Activated naive CD8-positive, alpha-beta T cell treated with anti-CD3 and anti-CD28 coated beads, Interleukin-2, amount 10 ng/mL, durations not matched to agents 7 days and 5 days (primary cell): ENCODE measurements at places on chromosomes 11 and 22. TPM values are rescaled to one million over a fixed set of nuclear protein-coding genes. Genes with fewer than 3 reads are reported as not detected.

DNA sequence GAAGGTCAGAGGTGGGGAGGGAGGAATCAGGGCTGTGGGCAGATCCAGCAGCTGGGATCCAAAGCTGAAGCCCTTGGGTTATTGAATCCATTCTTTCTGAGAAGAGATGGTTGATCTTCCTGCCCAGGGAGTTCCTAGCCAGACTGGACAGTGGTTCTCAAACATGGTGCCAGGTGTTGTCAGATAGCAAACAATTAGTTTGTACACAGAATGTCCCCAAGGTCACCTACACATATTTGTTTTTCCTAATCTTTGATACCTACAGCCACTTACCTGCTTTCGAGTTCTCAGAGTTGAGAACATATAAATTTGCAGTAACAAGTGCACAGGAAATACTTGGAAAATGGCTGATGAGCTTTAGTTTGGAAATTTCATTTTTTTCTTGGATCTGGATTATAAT, 54.5 kb downstream of the BMAL1 start:
- H3K27ac ChIP-seq, result no peak overlapping the region
- H3K27me3 ChIP-seq, result no peaks in the 10 kb centered on the region
- no peak overlapping the region for H3K4me3 ChIP-seq
- H3K4me1 ChIP-seq, result peaks cover 35% of the 10 kb centered on the region

OR52E8 gene
- not detected for total RNA-seq

IGLL5 gene
- total RNA-seq, result not detected

TTC9C gene
- 56.4 TPM for total RNA-seq

DNA sequence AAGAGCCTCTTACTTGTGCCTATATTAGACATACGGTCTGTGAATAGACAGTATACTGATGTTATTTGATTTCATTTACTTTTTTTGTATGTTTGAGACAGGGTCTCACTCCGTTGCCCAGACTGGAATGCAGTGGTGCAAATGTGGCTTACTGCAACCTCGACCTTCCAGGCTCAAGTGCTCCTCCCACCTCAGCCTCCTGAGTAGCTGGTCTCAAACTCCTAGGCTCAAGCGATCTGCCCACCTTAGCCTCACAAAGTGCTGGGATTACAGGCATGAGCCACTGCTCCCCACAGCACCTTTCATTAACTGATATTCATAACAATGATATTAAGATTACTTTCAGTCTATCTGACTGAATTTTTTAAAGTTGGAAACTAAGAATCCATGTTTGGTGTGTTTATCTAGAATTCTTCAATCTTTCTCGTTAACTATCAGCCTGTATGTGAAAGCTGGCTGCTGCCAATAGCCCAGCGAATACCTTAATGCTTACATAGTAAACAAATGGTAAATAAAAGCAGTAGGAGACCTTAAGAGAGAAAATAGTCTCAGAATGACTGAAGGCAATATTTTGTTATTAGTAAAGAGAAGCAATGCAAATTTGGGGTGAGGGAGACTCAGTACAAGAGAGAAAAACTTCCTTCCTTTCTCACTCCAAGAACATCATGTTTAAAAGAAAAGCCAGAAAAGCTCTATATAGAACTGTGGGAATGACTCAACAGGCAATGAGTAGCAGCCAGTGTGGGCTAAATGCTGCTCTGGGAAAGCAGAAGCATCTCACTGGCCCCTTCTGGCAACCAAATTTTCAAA, 101.9 kb downstream of the MRTFA start:
- peak overlapping the region; percentile 86 for H3K4me3 ChIP-seq
- H3K27me3 ChIP-seq, result no peaks in the 10 kb centered on the region
- peak overlapping the region; percentile 88 for H3K27ac ChIP-seq

- DNase-seq, result no peak
- H3K4me1 ChIP-seq, result peaks cover 9% of the 10 kb centered on the region
- H3K27ac ChIP-seq, result no peak overlapping the region
- no peaks in the 10 kb centered on the region for H3K27me3 ChIP-seq
- no peak overlapping the region for H3K4me3 ChIP-seq
- peaks cover 13% of the 10 kb centered on the region for H3K36me3 ChIP-seq
Observed at GRCh38 chr11:126293726-126294125, 10.1 kb upstream of the DCPS start.

DNA sequence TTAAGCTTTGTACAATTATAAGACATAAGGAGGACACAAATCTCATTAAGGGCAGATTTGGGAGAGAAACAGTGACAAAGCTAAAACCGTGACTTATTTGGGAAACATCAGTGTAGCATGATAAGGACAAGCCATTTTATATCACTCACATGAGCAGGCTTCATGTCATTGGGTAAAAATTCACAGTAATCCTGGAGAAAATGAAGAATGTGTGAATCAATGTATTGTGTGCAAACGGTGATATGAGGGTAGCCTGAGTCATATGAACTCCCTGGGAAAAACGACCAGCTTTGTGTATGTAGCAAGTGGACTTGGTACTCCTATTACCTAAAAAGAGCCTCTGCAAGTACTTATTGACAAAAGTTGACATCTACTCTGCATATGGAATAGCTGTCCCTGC, 6.0 kb upstream of the TRIM34 start:
- peaks cover 6% of the 10 kb centered on the region for H3K4me1 ChIP-seq
- peaks cover 18% of the 10 kb centered on the region for H3K36me3 ChIP-seq
- H3K27me3 ChIP-seq, result no peaks in the 10 kb centered on the region
- no peak overlapping the region for H3K27ac ChIP-seq
- H3K4me3 ChIP-seq, result no peak overlapping the region

- no peaks in the 10 kb centered on the region for H3K36me3 ChIP-seq
- no peak for DNase-seq
- no peak overlapping the region for H3K4me3 ChIP-seq
- no peak overlapping the region for H3K27ac ChIP-seq
Observed at GRCh38 chr11:15800111-15800800, 556.1 kb downstream of the SOX6 start.

STIP1 gene
- 218 TPM for total RNA-seq

DNA sequence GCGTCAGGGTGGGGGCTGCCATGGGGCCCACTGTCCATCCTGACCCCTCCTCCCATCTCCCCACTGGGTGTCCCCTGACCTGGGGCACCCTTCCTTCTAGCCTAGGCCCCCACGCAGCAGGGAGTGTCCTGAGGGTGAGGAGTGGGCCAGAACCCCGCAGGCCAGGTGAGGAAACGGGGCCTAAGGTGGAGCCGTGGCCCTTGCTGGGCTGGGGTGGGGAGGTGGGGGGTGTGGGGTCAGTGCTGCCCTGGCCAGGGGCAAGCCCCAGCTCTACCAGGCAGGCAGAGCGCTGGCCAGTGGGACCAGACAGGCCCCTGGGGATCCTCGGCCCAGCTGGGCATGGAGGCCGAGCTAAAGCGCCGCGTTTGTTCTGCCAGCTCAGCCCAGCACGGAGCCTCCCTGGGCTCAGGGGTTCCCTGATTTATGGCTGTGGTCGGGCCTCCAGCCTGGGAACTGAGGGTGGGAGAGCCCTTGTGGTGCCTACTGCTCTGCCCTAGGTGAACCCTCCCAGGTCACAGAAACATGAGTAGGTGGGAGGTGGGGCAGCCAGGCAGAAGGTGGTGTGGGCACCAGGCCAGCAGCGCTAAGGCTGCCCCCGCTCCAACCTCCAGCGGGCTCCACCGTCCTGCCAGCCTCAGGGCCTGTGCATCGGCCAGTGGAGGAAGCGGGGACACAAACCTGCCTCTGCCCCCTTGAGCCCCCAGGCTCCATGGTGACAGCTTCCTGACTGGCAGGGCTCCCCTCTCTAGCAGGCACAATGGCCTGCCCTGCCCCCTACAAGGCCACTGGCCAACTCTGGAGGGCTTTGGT, 22.4 kb downstream of the TRMU start:
- H3K4me3 ChIP-seq, result no peak overlapping the region
- H3K4me1 ChIP-seq, result peaks cover 1% of the 10 kb centered on the region
- peaks cover 3% of the 10 kb centered on the region for H3K27me3 ChIP-seq

GRCh38 chr11:18749681-18750319, 23.8 kb upstream of the IGSF22 start:
- no peak overlapping the region for H3K4me3 ChIP-seq
- H3K27ac ChIP-seq, result no peak overlapping the region
- H3K36me3 ChIP-seq, result no peaks in the 10 kb centered on the region
- H3K27me3 ChIP-seq, result peaks cover 8% of the 10 kb centered on the region
- no peak for DNase-seq

DNA sequence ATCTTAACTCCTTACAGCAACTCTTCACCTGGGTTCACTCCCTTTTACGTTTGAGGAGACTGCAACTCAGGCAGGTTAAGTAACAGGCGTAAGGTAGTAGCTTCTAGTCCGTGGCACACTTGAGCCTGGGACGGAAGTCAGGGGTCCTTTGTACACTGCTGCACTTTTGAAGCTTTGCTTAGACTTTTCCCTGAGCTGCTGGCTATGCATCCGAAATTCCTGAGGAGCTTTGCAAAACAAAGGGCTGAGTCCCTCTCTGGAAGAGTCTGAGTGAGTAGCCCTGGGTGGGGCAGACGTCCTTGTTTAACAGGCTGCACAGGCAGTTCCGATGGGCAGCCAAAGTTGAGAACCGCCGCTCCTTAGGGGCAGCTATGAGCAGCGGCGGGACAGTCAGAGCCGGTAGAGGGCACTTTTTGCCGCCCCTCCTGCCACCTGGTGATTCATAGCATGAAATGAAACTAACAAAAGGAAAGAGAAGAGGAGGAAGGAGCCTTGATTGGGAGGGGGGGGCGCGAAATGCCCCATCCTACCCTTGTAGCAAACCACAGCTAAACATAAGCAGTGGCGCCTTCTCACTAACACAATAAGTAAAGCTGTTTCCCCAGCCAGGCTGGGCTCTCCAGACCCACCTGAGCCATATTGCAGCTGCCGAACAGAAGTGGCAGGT, 1.4 kb downstream of the TMEM109 start:
- H3K36me3 ChIP-seq, result peaks cover 11% of the 10 kb centered on the region
- peaks cover 43% of the 10 kb centered on the region for H3K4me1 ChIP-seq
- peak overlapping the region; percentile 89 for H3K4me3 ChIP-seq
- peak overlapping the region; percentile 91 for H3K27ac ChIP-seq

DNA sequence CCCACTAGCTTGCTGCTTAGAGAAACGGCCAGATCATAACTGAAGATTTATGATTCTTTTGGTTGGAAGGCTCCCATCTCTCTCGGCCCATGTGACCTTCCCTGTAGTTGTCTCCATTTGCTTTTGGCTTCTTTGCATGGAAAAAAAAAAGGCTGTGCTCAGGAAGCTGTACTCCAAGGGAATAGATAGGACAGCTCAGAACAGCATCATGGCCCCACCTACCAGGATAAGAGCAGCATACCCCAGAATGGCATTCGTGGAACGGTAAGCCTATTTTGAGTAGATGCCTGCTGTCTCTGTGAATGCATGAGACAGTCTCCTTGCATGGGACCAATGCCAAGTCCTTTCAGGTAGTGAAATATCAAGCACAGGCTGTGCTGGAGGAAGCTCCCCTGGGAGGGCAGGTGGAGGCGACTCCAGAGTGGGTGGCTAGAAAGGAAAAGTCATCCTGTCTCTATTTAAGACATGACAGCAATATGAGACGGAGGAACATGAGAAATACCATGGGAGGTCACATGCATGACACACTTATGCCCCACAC, 94.1 kb upstream of the AMOTL1 start:
- H3K27me3 ChIP-seq, result no peaks in the 10 kb centered on the region
- H3K4me1 ChIP-seq, result no peaks in the 10 kb centered on the region
- H3K27ac ChIP-seq, result no peak overlapping the region
- H3K36me3 ChIP-seq, result no peaks in the 10 kb centered on the region
- no peak for DNase-seq
- H3K4me3 ChIP-seq, result no peak overlapping the region

NXPE2 gene
- total RNA-seq, result not detected

- H3K4me1 ChIP-seq, result no peaks in the 10 kb centered on the region
- H3K27ac ChIP-seq, result no peak overlapping the region
- no peak for DNase-seq
- no peaks in the 10 kb centered on the region for H3K36me3 ChIP-seq
Observed at GRCh38 chr11:19759389-19759788, 46.8 kb downstream of the NAV2 start.

- H3K4me3 ChIP-seq, result no peak overlapping the region
- H3K36me3 ChIP-seq, result peaks cover 3% of the 10 kb centered on the region
- no peak for DNase-seq
- H3K27me3 ChIP-seq, result peaks cover 62% of the 10 kb centered on the region
Observed at GRCh38 chr22:20673295-20674195, 100.4 kb upstream of the SERPIND1 start.

DNA sequence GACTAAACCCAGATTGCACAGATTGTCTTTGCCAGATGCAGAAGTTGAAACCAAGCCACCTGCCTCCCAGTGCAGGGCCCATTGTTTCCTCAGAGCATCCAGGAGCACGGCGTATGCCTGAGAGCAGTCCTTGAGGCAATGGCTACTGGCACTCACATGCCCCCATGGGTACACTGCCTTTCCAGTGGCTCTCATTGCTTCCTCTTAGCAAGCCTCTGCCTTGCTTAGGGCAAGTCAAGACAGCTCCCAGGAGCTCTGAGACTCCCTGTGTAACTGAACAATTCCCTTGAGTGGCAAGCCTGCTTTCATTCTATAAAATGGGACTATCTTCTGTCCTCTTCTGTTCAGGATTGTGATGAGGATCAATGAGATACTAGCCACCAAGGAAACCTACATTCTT, 4.1 kb downstream of the SYTL2 start:
- H3K36me3 ChIP-seq, result peaks cover 12% of the 10 kb centered on the region
- H3K27me3 ChIP-seq, result peaks cover 8% of the 10 kb centered on the region
- peaks cover 26% of the 10 kb centered on the region for H3K4me1 ChIP-seq
- DNase-seq, result no peak
- no peak overlapping the region for H3K4me3 ChIP-seq

TRIM49D2 gene
- not detected for total RNA-seq

CRYBB1 gene
- total RNA-seq, result not detected

MYOD1 gene
- total RNA-seq, result not detected

GRCh38 chr22:17228725-17229126, 9.5 kb upstream of the ADA2 start:
- H3K4me3 ChIP-seq, result no peak overlapping the region
- peaks cover 2% of the 10 kb centered on the region for H3K4me1 ChIP-seq
- peaks cover 4% of the 10 kb centered on the region for H3K36me3 ChIP-seq
- no peak overlapping the region for H3K27ac ChIP-seq

GPR83 gene
- total RNA-seq, result 0.17 TPM

- no peaks in the 10 kb centered on the region for H3K4me1 ChIP-seq
- no peaks in the 10 kb centered on the region for H3K36me3 ChIP-seq
- DNase-seq, result no peak
- H3K27ac ChIP-seq, result no peak overlapping the region
- no peak overlapping the region for H3K4me3 ChIP-seq
Observed at GRCh38 chr11:102240502-102240901, 76.8 kb upstream of the BIRC3 start.

JHY gene
- total RNA-seq, result 5.5 TPM

- peaks cover 9% of the 10 kb centered on the region for H3K4me1 ChIP-seq
- DNase-seq, result no peak
Observed at GRCh38 chr22:26404851-26405421, 24.1 kb upstream of the ASPHD2 start.

DNA sequence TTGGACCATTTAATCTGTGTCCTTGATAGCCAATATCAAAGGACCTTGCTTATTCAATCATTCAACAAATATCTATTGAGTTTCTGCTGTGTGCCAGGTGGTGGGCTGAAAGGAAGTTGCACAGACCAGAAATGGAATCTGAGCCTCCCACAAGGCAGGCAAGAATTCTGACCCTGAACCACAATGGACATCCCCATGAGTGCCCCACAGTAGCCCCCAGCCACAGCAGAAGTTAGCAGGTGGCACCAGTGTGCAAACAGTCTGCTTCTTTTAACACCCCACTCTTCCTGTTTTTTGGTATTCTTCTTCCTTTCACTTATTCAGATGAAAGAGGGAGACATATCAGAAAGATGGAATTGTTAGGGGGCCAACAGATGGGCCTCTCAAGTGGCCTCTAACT, 12.2 kb upstream of the SERPING1 start:
- no peak for DNase-seq
- no peaks in the 10 kb centered on the region for H3K36me3 ChIP-seq
- H3K4me1 ChIP-seq, result peaks cover 9% of the 10 kb centered on the region
- H3K27me3 ChIP-seq, result peaks cover 8% of the 10 kb centered on the region
- no peak overlapping the region for H3K4me3 ChIP-seq
